ENCODE measurements at places on chromosomes 3 and 15.

GRCh38 chr15:41772720-41773331 lies 1.5 kb upstream of the MAPKBP1 start:
- DNase-seq, result peak; percentile 76

GRCh38 chr3:72161881-72162595 lies 377.1 kb upstream of the PROK2 start:
- no peak for DNase-seq

DNA sequence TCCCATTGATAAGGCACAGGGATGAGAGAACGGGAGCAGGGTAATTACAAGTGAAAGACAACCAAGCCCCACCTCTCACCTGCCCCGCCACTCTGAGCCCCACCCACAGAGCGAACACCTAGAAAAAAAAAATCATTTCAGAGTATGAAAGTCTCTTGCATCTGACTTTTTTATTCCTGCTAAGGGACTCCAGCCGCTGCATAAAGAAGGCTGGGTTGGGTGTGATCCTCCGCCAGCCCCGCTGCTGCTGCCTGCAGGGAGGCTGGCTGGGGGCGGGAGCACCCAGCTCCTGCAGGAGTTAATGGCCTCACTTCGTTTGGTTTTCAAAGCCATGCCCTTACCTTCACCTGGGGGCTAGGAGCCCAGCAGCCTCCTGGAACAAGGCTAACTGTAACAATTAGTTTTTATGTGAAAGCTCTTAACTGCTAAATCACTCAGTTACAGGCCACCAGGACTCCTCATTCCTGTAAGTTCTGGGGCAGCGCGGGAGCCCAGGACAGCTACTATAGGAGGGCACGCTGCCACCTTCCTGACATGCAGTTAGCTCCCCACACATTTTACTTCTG lies 78.0 kb upstream of the SNRPA1 start:
- DNase-seq, result no peak

DNA sequence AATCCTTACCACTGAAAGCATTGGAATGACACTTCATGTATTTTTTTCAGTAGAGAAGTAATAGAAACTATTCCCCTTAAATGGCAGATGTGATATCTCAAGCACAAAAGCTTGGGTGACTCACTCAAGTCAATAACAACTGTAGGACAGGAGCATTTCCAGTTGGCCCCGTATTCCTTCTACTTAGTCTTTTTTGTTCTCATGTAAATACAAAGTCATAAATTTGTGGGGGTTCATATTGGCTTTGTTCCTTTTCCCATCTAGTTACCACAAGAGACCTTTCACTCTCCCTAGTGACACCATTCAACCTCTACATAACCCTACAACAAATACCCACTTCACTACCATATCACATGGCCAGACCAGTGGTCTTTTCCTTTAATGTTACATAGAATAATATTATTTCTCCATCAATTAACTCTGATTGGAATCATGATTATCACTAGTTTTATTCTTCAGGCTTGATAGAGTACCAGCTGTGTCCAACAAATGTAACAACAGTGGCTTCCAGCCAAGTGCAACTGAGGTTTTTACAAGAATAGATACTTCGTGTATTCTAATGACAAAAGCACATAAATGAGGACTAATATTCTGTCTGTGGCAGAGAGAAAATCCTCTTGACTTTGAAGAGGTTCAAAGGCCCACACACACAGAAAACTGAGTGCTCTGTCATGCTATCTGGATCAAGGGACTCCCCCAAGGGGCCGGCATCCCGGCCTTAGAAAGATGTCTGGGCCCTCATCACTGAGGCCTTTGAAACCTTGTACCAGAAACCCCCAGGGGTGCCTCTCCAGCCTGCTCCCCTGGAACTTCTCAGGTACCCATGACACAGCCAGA lies 94.0 kb upstream of the THBS1 start:
- DNase-seq, result no peak

- DNase-seq, result no peak
Measured at GRCh38 chr3:177881351-177881750, 654.9 kb upstream of the KCNMB2 start.

GRCh38 chr3:192449036-192449435 lies 278.3 kb downstream of the FGF12 start:
- DNase-seq, result peak; percentile 9

DNA sequence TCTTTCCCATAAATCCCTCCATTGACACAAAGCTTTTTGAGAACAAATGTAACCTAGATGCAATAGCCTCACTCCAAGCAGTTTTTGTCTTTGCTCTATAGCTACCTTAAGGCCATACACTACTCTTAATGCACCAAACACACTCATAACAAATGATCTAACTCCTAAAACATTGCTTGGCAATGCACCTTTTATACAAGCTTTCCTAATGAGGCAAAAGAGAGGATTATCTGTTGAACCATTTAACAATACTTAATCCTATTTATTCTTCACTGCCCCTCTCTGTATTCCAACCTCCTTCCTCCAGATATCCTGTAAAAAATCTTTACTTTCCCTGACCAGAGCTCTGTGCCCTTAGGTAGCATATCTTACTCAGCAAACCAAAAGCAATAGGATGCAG lies 558.1 kb upstream of the MDFIC2 start:
- no peak for DNase-seq

GRCh38 chr3:127775398-127776109 lies 46.8 kb downstream of the MGLL start:
- DNase-seq, result no peak

GRCh38 chr3:78633626-78634025 lies 1134.2 kb downstream of the ROBO1 start:
- no peak for DNase-seq

- DNase-seq, result no peak
Measured at GRCh38 chr3:79040701-79041100, 727.1 kb downstream of the ROBO1 start.

All from SW480 (cell line).